ENCODE measurements at places on chromosomes 1 and 21.
A peak's percentile ranks its signal among the peaks of the same experiment; 100 is the strongest.

DNA sequence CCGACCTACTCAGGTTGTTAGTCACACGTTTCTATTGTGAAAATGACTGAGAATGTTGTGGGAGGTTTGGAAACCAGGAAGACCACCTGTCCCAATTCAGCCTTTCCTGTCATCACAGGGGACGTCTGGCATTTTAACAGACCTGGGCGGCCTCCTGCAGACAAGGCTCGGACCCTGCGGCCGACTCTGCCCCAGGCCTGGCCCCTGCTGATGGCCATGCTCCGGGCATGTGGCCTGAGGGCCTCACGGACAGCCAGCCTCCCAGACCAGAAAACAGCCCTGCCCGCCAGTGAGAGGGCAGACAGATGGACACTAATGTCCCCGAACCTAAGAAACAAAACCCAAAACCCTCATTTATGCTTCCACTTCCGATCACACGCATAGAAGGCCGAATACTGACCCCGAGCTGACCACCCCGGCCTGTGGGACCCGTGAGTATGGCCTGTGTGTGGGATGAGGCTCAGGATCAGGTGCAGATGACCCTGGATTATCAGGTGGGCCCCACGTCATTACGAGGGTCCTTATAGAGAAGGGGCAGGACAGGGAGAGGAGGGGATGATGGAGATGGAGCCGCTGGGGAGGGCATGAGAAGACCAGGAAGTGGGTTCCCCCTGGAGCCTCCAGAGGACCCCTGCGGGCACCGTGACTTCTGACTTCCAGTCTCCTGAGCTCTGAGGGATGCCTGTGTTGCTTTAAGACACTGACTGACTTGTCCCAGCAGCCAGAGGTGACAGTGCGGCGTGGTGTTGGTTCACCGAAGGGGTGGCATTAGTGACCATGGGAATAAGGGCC lies 9.6 kb downstream of the COL18A1 start:
- DNase-seq = no peak

DNA sequence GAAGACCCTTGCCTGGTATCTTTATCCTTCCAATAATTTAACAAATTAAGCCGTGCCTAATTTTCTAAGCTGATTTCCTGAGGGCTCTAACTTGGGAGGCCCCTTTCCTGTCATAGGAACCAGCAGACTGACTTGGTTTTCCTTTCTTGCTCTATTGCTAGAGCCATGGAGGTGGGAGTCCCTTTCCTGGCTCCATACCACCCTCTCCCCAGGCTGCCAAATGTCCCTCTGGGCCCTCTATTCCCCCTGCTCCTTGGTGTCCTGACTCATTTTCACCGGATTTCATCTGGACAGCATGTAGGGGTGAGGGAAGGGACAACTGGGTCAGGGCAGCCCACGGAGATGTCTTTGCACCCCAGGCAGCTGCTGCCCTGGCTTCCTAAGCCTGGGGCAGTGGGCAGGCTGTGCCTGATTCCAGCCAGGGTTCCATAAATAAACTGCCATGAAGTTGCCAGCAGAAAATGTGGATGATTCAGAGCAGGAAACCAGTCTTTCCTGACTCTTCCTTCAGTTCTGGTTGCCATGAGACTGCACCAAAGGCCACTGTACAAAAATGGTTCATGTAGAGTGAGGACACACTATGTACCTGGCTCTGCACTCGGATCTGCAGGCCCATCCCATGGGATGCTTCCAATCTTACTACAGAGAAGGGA lies 38.0 kb upstream of the SERBP1 start:
- no peak for DNase-seq

DNA sequence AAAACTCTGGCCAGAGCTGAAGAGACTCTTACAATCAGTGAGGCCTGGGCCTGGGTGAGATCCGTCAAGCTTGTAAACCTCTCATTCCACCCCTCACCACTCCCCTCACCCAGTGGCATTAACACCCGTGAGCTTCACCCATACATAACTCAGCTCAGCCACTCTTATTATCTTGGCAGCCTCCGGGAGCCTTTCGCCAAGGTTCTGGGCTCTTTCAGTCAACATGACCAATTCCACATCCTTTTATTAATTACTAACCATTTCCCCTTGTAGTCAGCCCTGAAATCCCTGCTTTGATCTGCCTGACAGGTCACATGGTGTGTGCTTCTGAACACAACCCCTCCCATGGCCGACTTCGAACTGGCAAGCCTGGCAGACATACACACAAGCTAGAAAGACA lies 134.8 kb downstream of the SETD4 start:
- no peak for DNase-seq

DNA sequence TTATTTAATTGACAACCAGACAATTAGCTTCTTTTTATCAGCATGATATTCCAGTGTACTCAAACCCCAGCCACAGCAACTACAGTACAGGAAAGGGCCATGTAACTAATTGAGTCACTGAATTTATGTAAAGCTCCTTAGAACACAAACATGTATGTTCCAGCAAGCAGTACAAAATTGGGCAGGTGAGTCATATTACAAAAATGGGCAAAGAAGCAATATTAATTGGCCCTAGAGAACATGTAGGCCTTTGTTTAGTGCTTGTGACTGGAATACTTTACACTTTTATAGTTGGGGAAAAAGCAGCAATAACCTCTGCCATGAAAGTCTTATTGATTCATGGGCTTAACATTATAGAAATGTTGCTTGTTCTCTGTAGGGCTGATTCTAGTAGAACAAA lies 31.8 kb downstream of the CLEC20A start:
- no peak for DNase-seq

- DNase-seq = no peak
These were observed 86.4 kb upstream of the LRRC8D start for GRCh38 chr1:89734442-89734841.

- no peak for DNase-seq
These were observed 953.8 kb upstream of the ADGRL2 start for GRCh38 chr1:80846966-80847365.

- peak; percentile 88 for DNase-seq
These were observed 28.3 kb downstream of the EIF2D start for GRCh38 chr1:206583707-206584648.

DNA sequence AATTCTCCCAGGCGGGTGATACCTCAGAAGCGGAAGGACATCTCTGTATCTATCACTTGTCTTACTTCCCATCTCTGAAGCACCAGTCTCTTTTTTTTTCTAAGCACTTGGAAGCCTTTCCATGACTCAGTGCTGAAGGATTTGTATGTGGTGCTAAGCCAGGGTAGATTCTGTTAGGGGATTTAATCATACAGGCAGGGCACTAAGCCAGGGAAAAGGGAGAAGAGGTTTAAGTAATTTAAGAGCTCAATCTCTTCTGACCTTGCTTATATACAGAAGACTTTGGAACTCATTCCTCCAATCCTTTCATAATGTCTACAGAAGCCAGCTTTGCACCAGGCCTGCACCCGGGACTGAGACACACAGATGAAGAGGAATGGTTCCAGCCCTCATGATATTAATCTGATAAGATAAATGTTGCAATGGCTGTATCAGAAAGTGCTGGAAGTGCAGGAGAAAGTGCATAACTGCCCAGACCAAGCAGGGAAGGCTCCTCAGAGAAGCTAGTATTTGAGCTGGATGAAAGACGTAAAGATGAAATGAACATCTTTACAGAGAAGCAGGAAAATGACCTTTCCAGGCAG lies 11.0 kb downstream of the FAM163A start:
- no peak for DNase-seq
